ENCODE measurements at places on chromosomes 3 and 15.

DNA sequence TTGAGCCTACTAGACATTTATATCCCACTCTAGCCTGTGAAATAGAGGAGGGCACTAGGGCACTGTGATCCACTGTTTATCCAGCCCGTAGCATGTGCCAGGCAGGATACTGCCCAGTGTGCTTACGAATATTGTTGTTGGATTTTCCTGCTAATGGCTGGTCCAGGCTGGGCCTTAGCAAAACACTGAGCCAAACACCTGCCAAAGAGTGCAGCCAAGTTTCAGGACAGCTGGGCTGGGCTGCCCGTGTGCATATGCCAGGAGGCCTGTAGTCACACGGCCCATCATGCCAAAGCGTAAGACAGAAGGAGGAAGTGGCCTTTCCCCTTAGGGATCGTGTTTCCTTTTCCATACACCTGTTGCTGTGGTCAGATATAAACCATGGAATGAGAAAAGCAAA is 54.5 kb upstream of the ABHD10 start:
- peak; percentile 84 for DNase-seq

DNA sequence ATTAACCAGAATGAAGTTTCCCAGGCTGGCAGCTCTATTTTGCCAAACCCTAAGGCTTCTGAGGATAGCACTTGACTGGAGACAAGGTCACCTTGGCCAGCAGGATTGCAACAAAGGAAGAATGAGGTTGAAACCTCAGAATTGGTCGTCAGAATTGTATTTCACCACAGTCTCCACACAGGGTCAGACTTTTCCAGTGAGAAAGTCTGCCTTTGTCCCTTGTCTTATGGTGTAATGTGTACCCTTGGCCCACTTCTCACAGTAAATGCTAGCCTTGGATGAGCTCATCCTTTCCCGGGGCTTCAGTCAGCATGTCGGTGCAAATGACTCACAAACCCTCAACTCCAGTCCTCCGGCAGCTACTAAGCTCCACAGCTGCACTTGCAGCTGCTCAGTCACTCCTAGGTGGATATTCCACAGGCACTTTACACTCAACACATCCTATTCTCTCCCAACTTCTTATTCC is 19.7 kb downstream of the SSR3 start:
- DNase-seq: peak; percentile 93

DNA sequence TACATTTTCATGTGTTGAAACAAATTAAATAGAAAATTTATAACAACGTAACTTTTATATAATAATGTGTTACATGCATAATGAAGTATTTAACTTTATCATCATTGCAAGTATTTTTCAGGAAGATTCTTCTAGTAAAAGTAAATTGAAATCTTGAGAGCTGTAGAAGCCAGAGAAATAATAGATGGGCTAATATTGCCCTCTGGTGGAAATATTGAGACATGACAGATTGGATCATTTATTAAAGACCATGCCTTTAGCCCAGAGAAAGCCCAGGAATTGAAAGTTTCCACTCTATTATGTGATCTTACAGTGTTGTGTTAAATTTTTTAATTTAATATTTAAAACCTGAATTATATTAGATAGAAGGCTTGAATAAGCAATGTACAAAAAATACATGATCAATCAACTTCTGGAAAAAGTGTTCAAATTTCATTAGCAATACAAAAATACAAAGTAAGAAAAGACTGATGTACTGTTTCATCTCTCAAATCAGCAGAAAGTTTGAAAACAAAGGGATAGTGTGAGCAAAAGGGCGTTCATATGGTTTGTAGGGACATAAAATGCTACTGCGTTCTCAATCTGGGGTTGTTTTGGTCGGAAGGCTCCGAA is 52.7 kb upstream of the SPTSSB start:
- peak; percentile 22 for DNase-seq

DNA sequence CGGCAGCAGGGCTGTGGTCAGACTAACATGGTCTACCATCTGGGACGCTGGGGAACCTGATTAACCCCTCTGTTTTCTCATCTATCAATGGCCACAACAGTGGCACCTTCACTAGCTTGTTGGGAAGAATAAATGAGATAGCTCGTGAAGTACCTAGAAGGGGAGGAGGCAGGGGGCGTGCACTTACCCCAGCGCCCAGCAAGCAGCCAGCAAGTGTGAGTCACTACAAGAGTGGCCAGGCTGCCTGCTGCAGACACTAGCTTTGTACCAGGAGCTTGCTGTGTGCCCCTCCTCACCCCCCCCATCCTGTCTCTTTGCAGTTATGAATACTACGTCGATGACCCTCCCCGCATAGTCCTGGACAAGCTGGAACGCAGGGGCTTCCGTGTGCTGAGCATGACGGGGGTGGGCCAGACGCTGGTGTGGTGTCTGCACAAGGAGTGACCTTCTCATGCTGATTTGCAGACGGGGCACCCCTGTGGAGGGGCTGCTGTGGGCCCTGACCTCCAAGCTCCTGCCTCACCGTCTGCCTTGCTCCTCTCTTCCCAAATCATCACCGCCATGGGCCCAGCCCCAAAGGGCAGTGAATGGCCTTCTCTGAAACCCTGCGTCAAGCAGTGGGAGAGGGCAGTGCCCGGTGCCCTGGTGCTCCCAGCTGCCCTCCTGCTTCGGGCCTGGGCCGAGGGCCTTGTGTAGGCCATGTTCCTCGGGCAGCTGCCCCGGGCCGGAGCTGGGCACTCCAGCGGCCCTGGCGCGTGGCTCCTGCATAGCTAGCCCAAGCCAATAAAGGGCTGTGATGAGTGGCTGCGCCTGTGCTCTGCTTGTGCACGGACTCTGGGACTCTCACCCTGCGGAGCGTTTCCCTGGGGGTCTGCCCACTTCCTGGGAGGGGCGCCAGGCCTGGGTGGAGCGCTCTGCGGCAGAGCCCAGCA is 2.6 kb upstream of the C15orf62 start:
- DNase-seq: no peak

DNA sequence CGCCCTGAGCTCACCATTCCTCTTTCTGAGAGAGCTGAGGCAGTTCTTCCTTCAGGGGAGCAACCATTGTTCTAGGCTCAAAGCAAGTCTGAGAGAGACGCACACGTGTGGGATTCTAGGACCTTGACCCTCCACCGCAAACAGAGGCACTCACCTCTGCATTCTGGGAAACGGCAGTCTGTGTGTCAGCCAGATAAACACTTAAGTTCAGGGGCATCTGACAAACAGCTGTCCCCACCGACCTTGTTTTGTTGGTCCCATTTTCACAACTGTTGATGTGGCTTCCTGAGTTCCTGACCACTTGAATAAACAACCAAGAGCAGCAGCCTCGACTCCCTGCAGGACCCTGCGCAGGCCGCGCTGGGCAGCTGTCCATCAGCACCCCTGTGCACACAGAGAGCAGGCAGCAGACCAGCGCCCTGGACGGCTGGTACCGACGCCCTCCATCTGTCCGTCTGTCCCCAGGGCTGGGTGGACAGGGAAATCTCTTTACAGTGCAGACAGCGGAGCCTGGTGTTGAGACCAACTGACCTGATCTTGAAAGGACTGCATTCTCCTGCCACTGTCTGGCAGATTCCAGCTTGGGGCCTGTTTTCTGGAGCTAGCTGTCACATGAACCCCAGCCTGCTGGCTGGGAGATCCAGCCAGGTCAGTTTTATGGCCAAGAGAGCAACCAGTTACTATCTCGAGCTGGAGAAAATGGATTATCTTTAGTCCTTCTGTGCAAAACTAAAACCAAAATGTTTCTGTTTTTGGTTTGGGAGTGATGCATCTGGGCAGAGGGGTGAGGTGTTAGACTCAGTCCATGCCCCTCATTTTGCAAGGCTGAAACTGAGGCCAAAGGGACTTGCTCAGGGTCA is 64.2 kb downstream of the FAM43A start:
- no peak for DNase-seq

DNA sequence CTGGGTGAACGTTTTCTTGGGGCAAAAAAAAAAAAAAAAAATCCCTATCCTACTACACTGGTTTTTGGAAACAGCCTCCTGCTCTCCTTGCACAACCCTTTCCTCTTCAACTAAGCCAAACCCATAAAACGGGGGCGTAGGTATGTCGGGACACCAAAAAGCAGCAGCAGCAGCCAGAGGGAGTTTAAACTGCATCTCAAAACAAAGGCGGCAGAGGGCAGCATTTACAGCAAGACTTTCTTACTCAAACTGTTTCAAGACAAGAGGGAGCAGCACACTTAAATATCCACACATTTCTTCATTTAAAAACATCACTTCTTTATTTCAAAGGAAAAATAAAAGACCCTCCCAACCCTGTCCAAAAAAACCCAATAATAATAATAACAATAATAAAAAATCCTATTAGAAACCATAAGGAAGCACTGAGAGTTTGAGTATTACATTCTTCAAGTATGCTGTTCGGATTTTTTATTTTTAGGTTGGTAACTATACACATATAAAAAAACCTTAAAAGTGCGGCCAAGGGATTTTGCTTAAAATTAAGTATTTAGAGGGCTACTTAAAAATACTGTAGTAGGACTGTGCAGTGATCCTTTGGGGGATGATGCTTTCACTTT is 43.9 kb upstream of the PLXND1 start:
- peak; percentile 70 for DNase-seq

- DNase-seq: peak; percentile 62
Measured at GRCh38 chr3:11335056-11335608, 62.9 kb downstream of the ATG7 start.

- peak; percentile 50 for DNase-seq
Measured at GRCh38 chr15:76588811-76589747, 252.5 kb downstream of the ISL2 start.

DNA sequence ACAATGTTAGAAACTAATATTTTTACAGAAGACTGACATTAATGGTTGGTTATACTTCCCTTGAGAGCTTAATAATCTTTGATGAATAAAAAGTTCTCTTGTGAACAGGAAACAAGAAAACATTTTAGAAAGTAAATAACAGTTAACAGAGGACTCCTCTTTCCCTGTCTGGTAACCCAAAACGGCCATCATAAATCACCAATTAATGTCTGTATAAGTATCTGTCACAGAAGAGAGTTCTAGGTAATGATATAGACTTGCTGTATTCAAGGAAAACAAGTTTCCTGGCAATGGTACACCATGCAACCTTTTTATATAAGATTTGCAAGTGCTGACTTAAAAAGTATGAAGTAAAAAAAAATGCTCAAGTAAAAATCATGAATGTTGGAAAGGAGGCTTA is 426.7 kb downstream of the SOX2 start:
- no peak for DNase-seq

GRCh38 chr15:37083610-37084009 is 16.7 kb downstream of the MEIS2 start:
- no peak for DNase-seq

GRCh38 chr3:129992781-129993180 is 18.3 kb downstream of the TRH start:
- no peak for DNase-seq

- no peak for DNase-seq
Measured at GRCh38 chr15:79045041-79045440, 45.5 kb downstream of the RASGRF1 start.

- no peak for DNase-seq
Measured at GRCh38 chr3:52842424-52842823, 7.6 kb upstream of the MUSTN1 start.

DNA sequence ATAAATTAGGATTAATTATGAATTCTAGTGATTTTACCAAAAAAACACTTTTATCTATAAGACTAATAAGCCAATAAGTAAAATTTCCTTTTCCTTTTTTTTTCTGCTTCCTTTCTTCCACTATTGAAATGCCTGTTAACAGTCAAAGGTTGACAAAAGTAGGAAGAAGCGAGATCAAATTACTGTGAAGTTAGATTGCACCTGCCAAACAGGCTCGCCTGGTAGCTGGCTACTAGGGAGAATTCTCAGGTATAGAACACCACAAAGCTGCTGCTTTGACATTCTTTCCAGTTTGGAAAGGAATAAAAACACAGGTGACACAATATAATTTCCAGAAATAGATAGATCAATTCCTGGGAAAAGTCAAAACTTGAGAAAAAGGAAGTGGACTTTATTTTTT is 749.0 kb downstream of the NSUN3 start:
- DNase-seq: no peak

- DNase-seq: no peak
Measured at GRCh38 chr3:38114875-38115644, 21.9 kb downstream of the ACAA1 start.

- DNase-seq: no peak
Measured at GRCh38 chr3:188241883-188242282, 87.9 kb downstream of the LPP start.

DNA sequence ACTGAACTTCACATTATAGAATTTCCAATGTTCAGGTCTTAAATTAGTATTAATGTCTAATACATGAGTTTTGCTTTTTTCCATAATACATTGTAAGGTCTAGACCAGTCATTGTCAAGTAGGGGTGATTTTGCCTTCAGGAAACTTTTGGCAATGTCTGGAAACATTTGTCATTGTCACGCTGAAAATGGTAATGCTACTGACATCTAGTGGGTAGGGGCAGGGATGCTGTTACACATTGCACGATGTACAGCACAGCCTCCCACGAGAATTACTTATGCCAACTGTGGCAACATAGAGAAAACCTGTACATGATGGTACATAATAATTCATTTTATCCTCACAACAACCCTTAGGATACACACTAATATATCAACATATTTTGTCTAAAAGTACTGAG is 384.1 kb downstream of the CADM2 start:
- no peak for DNase-seq

GRCh38 chr15:22904736-22905135 is 66.3 kb downstream of the NIPA2 start:
- no peak for DNase-seq

- DNase-seq: peak; percentile 14
Measured at GRCh38 chr3:55160241-55160983, 232.6 kb upstream of the LRTM1 start.

GRCh38 chr3:171825222-171825828 is 15.0 kb upstream of the PLD1 start:
- peak; percentile 85 for DNase-seq

DNA sequence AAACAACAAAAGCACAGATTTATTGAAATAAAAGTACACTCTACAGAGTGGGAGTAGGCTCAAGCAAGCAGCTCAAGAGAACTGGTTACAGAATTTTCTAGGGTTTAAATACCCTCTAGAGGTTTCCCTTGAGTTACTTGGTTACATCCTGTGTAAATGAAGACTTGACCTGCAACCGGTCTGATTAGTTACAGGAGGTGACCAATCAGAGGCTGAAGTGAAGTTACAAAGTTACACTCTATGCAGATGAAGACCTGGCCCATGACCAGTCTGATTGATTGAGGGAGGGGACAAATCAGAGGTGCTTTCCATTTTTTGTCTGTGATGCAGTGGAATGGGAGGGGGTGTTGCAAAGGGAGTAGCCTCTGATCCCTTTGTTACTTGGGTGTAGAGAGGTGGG is 723.4 kb downstream of the ZPLD1 start:
- DNase-seq: no peak

GRCh38 chr15:51861557-51862359 is 32.3 kb downstream of the TMOD3 start:
- DNase-seq: no peak

- DNase-seq: no peak
Measured at GRCh38 chr3:32480604-32481003, 22.0 kb downstream of the CMTM6 start.

- DNase-seq: peak; percentile 54
Measured at GRCh38 chr3:111998636-111999483, at the start of gene TAGLN3. Gene TAGLN3, plus strand, starts transcription at chr3:111998922. Its CDS starts 501 bp downstream, at chr3:111999423.

GRCh38 chr3:177640319-177640965 is 443.2 kb upstream of the TBL1XR1 start:
- DNase-seq: no peak

GRCh38 chr3:23685541-23686258 is 120.1 kb upstream of the UBE2E1 start:
- peak; percentile 100 for DNase-seq

GRCh38 chr3:45453839-45454238 is 65.5 kb downstream of the LARS2 start:
- no peak for DNase-seq

Measured in mammary epithelial cell (primary cell).